ENCODE measurements at places on chromosomes 11 and 22.

DNA sequence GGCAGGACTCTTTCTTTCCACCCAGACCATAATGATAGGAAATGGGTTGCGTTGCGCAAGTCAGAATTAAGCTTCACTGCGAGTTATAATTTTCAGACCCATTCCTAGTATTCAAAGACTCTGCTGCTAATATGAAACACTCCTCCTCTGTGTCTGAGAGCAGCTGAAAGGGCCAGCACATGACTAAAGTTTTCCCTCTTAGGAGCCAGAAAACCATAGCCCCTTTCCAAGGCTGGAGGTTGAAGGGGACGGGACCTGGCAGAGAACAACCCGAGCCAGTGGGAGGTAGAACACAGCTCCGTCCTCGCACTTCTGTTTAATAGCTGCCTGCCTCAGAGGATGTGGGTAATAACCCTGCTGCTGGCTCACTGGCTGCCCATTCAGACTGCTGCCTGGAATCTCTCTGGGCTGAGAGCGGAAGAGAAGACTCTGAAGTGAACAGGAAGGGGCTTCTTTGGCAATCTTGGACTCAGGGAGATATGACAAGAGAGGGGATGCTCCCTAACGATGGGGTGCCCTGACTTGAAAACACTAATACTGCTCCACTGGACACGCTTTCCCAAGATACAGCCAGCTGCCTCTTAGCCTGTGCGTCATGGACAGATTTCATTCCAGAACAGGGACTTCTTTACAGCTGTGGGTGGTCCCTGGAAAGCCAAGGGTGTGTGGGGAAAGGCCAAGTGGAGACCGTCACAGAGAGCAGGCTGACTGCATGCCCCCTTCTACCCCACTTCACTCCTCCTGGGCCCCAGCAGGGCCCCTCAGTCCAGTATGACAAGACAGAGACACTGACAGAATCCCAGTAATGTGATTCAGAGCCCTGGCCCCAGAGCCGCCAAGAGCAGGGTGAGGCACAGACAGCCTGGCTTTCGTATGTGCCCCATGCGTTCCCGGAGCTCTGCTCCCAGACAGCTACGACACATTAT, 156.9 kb downstream of the FEZ1 start:
- no peak for DNase-seq

- DNase-seq = no peak
Measured at GRCh38 chr22:38414009-38414395, 41.0 kb downstream of the KCNJ4 start.

- no peak for DNase-seq
Measured at GRCh38 chr11:120652705-120653335, 141.3 kb downstream of the GRIK4 start.

- no peak for DNase-seq
Measured at GRCh38 chr11:83976086-83976485, 689.9 kb upstream of the CCDC90B start.

DNA sequence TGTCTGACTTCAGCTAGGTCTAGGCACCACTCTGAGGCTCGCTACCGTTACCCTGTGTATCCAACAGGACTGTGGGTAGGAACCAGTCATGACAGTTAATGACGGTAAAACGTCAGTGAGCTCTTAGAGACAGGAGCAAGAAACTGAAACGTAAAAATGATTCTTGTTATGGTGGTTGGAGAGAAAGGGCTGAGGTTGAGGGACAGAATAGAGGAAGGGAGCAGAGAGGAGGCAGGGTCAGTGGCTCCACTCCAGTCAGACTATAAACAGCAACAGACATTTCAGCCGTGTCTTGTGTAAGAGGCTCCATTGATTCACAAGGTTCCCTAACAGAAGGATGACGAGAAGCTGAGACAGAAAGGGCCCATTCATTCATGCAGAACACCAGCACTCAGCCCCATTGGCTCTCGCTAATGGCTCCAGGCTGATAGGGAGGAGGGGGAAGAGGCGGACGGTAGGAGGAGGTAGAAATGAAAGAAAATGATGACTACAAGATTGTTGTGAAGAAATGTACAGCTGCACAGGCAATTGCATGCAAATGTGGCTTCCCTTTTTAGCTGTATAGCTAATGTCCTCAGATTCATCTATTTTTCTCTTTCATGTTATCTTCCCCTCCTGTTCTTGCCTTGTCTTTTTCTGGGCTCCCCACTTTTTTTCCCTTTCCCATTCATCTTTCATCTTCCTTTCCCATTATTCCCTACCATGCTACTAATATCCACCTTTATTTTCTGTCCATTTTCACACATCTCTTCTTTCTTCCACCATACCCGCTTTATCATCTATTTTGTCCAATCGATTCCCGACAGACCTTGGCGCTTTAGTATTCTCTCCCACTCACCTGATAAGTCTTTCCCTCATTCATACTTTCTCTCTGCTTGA, 34.3 kb downstream of the ETS1 start:
- DNase-seq = peak; percentile 78

GRCh38 chr22:30742291-30743256, 47.9 kb downstream of the OSBP2 start:
- no peak for DNase-seq

GRCh38 chr11:116976941-116977570, 121.2 kb downstream of the SIK3 start:
- DNase-seq = no peak

- no peak for DNase-seq
Measured at GRCh38 chr11:132054822-132055221, 684.4 kb downstream of the NTM start.

GRCh38 chr11:124518989-124519451, 24.4 kb downstream of the OR8B12 start:
- DNase-seq = no peak

DNA sequence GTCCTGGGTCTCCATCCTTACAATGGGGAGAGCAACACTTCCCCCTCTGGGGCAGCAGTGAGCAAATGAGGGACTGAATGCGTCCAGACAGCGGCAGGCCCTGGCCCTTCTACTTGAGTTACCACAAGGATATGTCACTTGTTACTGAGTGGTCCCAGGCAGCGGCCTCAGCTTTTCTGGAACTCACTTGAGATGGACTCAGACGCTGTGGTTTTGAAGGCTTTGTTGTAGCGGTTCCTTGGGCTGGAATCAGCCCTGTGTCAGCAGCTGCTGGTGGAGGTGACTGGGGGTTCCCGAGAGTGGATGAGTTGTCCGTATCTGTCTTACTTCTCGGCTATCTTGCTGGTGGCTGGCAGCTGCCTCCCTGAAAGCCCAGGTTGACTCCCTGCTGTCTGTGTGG, 77.0 kb downstream of the MICAL2 start:
- DNase-seq = no peak

DNA sequence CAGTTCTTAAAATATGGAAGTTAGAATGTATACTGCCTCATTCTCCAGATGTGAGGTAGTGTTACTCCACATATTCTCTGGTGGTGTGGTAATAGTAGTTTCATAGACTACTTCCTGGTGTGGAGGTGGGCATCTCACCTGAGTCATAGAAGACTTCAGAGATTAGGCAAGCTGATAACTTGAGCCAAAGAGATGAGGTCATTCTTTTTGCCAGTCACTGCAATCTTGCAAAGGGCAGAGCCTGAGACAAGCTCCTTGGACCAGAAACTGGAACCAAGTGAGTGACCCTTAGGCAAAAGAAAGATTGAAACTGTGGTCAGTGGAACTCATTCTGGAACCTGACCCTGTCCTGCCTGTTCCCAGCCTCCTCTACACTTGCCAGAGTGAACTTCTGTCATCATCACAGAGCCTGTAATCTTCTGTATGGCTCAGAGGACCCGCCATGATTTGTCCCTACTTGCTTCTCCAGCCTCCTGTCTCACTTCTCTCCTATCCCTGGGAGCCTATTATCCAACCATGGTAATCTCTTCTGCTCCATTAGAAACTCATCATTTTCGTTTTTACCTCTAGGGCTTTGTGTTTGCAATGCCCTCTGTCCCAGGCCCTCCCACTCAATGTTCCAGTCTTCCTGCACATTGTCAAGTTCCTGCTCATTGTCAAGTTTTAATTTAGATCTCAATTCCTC, 10.6 kb upstream of the CCDC83 start:
- no peak for DNase-seq
